ENCODE measurements at places on chromosomes 7 and 10.

- DNase-seq = no peak
Measured at GRCh38 chr10:89352802-89353201, 25.0 kb downstream of the IFIT3 start.

- DNase-seq = no peak
Measured at GRCh38 chr10:21449288-21449966, 76.1 kb downstream of the SKIDA1 start.

- DNase-seq = no peak
Measured at GRCh38 chr7:44615149-44615611, 8.8 kb downstream of the OGDH start.

- no peak for DNase-seq
Measured at GRCh38 chr7:24192053-24192452, 91.9 kb upstream of the NPY start.

- DNase-seq = no peak
Measured at GRCh38 chr10:35208536-35208935, 81.9 kb downstream of the CREM start.

DNA sequence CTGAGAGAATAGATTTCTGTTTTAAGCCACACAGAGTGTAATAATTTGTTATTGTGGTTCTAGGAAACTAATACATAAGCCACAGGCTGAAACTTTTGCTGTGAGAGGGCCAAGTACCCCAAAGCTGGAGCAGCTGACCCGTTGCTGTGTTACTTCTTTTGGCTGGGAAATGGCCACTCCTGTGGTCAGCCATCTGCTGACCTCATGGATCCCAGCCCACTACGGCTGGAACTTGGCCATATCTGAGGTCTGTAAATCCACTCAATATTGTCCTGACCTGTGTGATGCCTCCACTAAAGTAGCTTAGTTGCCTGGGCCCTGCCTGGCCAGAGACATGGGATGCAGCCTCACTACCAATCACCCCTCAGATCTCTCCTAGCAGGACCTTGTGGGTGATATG lies 17.4 kb upstream of the LOXL4 start:
- no peak for DNase-seq

DNA sequence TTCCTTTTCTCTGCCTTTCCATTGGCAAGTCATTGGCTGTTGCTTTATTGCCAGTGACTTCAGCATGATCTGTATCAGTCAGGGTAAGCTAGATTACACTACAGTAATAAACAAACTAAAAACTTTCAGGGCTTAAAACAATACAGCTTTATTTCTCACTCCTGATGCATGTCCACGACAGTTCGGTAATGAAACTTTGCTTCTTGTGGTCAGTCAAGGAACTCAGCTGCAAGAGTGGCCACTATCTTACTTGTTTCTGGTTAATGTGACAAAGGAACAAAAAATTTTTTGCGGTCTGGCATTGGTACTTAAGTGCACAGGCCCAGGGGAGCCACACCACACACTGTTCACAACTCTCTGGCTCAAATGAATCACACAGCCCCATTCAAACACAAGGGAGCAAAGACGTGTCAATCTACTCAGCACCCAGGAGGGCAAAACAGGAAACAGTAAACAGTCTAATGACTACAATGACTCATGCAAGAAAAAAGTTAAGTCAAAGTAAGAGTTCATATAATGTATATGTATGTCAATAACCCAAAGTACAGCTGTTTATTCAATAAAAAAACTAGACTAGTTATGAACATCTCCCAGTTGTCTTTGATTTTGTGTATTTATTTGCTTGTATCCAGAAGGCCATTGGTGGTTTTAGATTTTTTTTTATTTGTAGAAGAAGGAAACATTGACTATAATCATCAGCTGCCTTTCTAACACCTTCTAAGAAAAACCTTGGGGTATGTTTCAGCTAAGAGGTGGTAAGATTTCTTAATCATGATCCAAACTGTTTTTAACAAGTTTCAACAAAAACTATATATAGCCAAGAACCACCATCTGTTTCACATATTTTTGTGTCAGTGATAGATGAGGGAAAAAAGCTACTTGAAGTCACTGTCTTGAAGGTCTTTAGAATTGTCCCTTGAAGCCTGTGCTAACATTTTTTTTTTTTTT lies 134.4 kb upstream of the FAM3C start:
- no peak for DNase-seq

GRCh38 chr10:114397651-114398145 lies 6.6 kb downstream of the AFAP1L2 start:
- no peak for DNase-seq

DNA sequence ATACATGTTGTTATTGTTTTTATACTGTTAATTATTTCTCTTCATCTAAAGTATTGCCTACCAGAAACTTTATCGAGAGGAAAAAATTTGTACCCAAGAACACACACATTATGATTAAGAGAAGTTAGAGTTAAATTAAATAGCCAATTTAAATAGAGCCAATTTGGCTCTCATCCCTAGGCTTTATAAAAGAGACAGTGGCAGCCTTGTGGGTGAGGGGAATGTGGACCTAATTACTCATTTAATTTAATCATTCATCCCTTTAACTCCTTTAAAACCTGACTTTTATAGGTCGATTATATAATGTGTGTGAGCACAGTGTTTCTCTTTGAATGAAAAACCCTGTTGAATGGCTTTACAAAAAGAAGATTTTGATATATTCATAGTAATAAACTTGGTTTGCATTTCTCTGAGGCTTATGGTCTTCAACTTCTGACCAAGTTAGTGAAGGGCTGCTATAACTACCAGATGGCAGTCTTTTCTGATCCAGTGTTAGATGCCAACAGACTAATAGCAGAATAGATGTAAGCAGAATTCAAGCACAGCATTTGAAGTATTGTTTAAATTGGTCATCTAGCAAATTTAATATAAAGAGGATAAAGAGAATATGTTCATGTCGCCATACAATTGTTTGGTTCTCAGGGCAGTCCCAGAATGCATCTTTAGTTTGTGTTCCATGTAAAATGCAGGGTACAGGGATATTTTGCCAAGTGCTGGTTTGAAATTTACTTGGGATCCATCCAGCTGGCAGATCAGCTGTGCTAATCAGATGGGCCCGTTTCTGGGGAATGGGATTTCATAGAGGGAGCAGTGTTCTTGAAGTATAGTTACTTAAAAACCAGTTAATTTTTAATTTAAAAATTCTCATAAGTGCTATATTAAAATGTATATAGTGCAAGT lies 25.3 kb downstream of the ADD3 start:
- no peak for DNase-seq

- DNase-seq = no peak
Measured at GRCh38 chr7:144497282-144497681, 93.8 kb upstream of the NOBOX start.

- no peak for DNase-seq
Measured at GRCh38 chr7:155852426-155853301, 40.4 kb upstream of the SHH start.

GRCh38 chr10:3477683-3478082 lies 305.1 kb upstream of the PITRM1 start:
- DNase-seq = no peak

GRCh38 chr10:61097026-61097425 lies 153.0 kb upstream of the RHOBTB1 start:
- no peak for DNase-seq

DNA sequence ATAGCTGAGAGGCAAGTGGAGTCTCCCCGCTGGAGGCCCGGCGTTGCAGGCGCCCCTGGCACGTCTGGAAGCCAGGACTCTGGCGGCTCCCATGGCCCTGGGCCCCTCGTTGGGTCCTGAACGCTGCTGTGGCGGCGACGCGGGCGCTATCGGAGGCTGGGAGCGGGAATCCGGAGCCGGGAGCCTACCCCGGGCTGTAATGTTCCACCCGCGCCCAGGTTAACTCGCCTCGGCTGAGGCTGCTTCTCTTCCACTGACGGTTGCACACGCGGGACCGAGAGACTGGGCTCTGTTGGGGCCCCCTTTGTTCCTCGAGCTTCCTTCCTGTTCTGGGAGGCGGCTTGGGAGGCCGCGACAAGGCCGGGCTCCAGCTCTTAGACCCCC lies 1.3 kb upstream of the HOXA5 start:
- DNase-seq = no peak

DNA sequence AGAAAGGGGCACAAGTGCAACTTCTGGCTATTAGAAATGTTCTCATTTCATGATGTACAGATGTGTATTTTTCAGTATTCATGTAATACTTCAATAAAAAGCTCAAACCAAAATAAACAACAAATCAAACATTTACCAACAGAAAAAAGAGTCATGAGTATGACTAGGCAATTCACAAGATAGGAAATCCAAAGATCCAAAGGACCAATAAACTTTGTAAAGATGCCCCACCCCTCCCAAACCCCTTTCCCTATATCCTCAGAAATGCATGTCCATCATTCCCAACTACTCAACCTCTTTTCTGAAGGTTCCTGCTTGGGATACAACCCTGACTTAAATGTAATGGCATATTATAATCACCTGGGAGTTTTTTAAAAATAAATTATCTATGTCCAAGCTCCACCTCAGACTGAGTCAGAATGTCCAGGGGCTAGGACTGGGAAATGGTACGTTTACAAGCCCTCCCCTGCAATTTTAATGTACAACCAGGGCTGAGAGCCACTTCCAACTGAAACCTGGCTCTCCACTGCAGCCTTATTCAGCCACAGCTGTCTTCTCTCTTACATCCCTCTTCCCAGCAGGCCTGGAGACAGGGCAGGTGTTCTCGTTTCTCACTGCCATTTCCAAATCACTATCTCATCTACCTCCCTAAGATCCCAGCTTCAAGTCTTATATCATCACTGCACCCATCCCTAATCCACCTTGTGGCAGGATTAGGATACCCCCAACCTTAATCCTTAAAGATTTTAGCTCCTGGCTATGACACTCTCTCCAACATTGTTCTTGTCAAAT lies 36.5 kb downstream of the COA1 start:
- DNase-seq = no peak

- DNase-seq = no peak
Measured at GRCh38 chr7:13217768-13218167, 530.3 kb downstream of the ARL4A start.
